Ovary (tissue), 10 donors: ENCODE measurements at places on chromosomes 13 and 19. TPM values are rescaled to one million over a fixed set of nuclear protein-coding genes. Genes with fewer than 3 reads are reported as not detected.

The KDM4B gene
- total RNA-seq, result 59.1 TPM

The ASF1B gene
- 4.9 TPM for total RNA-seq

The ATCAY gene
- total RNA-seq, result not detected

The ZNF439 gene
- total RNA-seq, result 14.6 TPM

The SCEL gene
- not detected for total RNA-seq

The GPR12 gene
- not detected for total RNA-seq

The KLHL1 gene
- not detected for total RNA-seq

The TMEM59L gene
- 0.20 TPM for total RNA-seq

The KCNK6 gene
- total RNA-seq, result 7.6 TPM

The ACP7 gene
- not detected for total RNA-seq

The ZNF177 gene
- total RNA-seq, result 4.1 TPM

The ZNF99 gene
- total RNA-seq, result 0.48 TPM
